ENCODE measurements at places on chromosomes 3 and 15. TPM values are rescaled to one million over a fixed set of nuclear protein-coding genes. Genes with fewer than 3 reads are reported as not detected.

BNC1 gene
- total RNA-seq = 4.3 TPM

RUBCN gene
- 4.3 TPM for total RNA-seq

PLA2G4D gene
- not detected for total RNA-seq

NLGN1 gene
- total RNA-seq = 2.9 TPM

C3orf49 gene
- total RNA-seq = not detected

KBTBD12 gene
- not detected for total RNA-seq

ANKUB1 gene
- total RNA-seq = not detected

SLC35A5 gene
- total RNA-seq = 14.9 TPM

DUSP7 gene
- total RNA-seq = 3.5 TPM

GOLGA6L7 gene
- total RNA-seq = not detected

CATSPER2 gene
- total RNA-seq = 1.3 TPM

CCDC54 gene
- not detected for total RNA-seq

Measured in bronchial smooth muscle cell (primary cell).